ENCODE measurements at places on chromosomes 1 and 21.
A peak's percentile ranks its signal among the peaks of the same experiment; 100 is the strongest.

DNA sequence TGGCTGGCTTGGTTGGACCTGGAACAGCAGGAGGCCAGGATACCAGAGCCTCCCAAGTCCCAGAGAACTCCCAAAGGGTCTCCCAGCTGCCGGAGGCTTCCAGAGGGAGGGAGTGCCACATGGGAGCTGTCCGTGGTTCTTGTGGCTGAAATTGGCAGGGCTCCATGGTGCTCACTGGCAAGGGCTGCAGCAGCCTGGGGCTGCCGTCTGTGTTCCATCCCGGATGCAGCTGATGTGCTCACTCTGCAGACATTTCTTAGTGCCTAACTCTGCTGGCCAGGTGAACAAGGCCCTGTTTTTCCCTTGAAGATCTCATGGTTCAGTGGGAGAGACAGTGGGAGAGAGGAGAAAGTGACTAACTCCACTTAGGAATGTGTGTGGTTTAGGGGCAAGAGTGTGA, 261.1 kb downstream of the CAMTA1 start:
- DNase-seq: peak; percentile 88

DNA sequence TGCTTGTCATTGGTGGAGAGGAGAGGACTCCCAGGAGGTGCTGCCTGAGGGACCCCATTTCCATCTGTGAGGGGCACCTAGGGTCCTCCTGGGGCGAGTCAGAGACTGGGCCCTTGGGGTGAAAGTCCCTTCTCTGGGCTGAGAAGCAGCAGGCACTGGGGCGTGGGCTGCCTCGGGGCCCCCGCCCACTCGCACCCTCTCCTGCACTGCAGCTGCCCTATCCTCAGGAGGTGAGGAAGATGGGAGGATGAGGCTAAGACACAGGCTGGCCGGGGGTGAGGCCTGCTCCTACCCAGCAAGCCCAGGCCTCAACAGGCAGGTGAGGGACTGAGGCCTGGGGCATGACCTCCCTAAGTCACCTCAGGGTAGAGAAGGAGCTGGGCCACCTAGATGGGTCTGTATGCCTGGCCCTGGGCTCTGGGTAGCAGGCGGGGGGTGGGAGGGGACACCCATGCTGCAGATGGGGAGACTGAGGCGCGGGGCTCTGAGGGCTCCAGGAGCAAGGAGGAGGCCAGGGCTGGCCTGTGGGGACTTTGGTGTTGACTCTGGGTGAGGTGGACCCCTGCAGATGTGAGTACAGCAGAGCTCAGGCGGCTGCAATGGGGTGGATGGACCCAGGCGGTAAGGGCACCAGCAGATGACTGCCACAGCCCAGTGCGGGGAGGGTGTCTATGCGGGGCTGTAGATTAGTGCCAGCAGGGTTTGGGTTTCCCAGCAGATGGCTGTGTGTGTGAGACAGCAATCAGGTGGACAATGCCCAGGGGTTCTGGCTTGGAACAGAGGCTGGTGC, 10.4 kb upstream of the ZNF669 start:
- DNase-seq: no peak

GRCh38 chr1:79792219-79792930, 785.8 kb upstream of the ADGRL4 start:
- DNase-seq: peak; percentile 62

DNA sequence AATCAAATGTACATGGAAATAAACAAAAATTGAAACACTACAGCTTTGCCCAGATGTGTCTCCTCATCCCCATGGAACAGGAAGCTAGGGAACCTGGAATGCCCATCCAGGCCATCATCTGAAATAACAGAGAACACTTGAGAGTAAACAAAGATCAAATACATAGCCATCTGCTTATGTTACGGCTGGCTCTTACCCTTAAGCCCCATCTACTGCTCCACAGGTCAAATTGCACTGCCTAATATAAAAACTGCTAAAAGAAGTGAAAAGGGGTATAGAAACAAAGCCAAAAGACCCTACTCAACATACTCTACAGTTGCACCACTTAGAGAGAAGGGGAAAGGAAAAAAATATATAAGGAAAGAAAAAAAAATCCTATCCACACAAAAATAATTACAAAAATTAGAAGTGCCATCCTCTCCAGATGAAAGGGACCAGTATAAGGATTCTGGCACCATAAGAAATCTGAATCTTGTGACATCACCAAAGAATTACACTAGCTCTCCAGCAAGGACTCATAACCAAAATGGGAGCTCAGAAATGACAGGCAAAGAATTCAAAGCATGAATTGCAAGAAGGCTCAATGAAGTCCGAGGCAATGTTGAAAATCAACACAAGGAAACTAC, 26.9 kb downstream of the OR6Y1 start:
- no peak for DNase-seq

- peak; percentile 72 for DNase-seq
Measured at GRCh38 chr1:196115646-196116045, 492.6 kb downstream of the KCNT2 start.

DNA sequence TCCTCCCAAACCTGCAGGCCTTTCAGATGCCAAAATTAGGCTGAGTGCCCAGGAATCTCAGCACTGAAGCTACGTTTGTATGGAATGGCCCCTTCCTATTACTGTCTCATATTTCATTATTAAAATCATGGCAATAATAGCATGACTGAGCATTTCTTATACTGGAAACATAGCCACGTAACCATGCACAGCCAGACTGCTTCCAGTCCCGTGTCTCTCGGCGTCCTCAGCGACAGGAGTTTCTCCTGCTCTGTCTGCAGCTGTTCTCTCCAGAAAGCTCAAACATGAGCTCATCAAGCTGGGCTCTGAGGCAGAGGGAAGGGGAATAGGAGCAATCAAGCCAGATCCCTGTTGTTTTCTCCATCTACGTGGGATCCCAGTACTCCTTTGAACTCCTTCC, 104.0 kb downstream of the CDC7 start:
- peak; percentile 73 for DNase-seq

DNA sequence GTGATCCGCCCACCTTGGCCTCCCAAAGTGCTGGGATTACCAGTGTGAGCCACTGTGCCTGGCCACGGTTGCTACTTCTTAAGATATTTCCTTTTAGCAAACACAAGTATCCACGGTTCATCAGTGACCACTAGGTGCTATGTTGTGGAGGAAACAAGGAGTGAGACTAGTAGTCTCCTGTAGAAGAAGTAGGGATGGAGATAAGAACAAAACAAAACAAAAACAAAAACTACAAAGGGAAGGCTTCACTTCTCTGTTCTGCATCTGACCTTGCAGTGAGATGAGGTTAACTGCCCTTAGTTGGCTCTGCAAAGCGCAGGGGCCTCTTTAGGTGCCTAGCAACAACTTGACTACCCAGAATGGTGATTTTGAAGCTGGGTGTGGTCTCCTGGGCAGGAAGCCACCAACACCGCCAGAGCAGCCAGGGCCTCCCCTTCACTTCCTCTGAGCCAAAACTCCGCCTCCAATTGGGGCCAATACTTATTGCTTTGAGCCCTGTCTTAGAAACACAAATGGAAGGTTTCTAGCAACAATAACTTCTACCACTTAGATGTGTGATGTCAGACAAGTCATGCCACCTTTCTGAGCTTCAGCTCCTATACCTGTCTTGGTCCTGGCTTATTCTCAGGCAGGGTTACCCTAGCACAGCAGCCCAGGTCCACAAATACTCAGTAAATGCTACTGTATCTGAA, 12.8 kb upstream of the CDC42 start:
- DNase-seq: peak; percentile 49

GRCh38 chr21:34298534-34299167, 65.2 kb upstream of the KCNE2 start:
- no peak for DNase-seq

DNA sequence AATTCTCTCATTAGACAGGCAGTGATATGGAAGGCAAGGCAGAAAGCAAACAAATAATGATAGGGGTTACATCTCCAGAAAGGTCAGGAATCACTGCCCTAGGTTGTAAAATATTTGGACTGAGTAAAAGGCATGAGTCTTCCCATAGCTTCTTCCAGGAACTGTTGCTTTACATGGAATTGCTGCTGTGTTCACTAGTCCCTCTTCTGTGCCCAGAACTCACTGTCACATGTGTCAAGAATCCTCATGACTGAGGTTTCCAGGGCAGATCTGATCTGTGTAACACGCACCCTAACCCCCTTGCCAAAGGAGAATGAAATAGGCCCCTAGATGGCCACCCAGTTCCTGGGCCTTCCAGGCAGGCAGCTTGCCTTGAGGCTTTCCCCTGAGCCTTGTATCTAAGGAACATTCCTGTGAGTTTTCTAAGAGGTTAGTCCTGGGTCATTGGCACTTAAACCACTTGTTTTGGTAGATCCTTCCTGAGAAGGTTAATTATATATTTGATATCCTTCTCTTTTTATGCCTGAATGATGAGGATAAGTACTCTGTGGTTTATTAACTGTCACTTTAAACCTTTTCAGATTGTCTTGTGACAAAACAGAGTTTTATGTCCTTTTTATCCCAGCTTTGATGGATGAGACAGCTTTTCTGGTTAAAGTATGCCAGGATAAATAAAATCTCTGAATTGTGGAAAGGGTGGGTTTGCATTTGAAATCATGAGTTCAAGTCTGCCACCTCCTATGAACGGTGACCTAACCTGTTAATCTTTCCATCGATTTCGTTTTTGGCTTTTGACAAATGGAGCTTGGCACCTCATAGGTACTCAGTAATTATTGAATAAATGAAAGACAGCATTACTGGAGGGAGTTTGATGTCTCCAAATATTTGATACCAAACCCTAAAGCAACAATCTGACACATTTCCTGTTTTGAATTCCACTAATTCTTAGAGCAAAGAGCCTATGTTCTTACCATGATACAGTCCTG, 163.3 kb downstream of the DHRS3 start:
- DNase-seq: peak; percentile 64

- no peak for DNase-seq
Measured at GRCh38 chr1:228291906-228292608, 84.2 kb downstream of the OBSCN start.

- no peak for DNase-seq
Measured at GRCh38 chr1:107858323-107858722, 106.7 kb downstream of the VAV3 start.

GRCh38 chr1:189429610-189430009, 1048.1 kb downstream of the BRINP3 start:
- peak; percentile 40 for DNase-seq

DNA sequence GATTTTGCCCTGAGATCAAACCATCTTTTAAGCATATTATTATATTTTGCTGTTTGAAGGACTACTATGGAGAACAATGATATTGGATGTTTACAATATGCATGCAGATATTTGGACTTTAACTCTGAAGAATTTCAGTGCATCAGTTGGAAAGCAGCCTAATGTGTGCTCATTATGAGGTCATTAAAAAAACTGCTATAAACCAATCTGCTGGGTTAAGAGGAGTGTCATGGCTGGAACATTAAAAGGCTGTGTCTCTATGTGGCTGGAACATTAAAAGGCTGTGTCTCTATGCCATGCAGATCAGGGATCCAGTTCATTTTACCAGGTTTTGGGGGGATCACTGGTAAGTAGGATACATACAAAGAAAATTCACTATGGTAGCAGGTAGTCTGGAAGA, 77.6 kb downstream of the SPATA46 start:
- no peak for DNase-seq

DNA sequence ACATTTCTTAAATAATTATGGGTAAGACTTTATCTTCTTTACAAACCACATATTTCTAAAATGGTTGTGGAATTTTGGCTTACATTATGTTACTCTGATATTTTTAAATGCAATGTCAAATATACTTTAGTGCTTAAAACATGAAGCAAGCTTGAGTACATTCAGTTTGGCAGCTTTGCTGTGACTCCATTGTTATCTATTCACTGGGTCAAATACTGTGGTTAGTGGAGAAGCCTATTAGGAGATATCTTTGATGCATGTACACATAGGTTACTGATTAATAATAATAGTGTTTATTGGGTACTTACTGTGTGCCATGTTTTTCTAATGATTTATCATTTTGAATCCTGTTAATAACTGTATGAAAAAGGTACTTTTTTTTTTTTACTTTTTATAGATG, 520.4 kb upstream of the B3GALT2 start:
- no peak for DNase-seq

- no peak for DNase-seq
Measured at GRCh38 chr1:9807541-9807940, 16.2 kb downstream of the CLSTN1 start.

DNA sequence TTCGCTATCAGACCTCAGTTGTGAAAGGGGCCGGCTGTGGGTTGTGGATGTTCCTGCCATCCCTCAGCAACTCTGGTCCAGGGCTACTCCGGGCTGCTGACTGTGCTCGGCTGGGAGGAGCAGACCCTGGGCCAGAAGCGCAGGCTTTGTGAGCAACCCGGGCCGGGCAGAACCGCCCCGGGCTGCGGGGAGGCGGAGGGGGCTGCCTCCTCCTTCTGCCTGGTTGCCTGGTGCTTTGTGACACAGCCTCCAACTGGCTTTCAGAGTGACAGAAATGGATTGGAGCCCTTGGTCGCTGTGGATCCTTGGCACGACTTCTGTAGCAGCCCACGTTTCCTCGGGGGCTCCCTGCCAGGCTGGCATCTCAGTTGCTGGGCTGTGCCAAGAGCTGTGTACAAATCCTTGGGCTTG, 10.0 kb downstream of the DRAXIN start:
- DNase-seq: no peak

DNA sequence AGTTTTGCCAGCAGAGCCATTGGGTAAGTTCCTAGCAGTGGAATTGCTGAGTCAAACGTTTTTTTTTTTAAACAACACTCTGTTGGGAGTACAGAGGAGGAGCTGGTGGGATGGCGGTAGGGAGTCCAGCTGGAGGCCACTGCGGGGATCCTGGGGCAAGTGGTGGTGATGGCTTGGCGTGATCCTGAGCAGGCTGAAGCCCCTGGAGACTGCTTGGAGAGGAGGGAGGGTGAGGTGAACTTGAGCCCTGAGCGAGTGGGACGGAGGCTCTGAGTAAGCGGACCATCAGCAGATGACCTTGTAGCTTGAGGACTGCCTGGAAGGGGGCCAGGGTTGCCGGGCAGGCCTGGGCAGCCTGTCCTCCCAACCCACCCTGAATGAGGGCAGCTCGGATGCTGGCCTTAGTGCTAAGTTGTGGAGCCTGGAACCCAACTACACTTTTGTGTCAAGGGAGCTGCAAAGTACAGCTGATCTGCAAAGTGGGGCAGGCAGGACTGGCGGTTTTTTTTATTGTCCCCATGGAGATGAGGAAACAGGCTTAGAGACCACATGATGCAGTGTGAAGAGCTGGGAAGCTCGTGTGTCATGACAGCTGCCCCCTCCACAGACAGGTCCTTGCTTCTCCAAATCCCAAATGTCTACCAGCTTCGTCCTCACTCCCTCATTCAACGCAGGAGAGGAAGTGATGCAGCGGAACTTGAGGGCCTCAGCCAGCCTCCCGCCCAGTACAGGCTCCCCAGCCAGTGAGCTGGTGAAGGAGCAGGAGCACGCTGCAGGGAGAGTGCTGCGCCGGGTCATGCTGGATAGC, 20.2 kb downstream of the MRPL37 start:
- DNase-seq: peak; percentile 41

GRCh38 chr1:57966751-57967406, 543.0 kb upstream of the DAB1 start:
- peak; percentile 14 for DNase-seq

All from fibroblast of upper back skin (primary cell).